Muscle of leg (tissue), 16 donors: ENCODE measurements at places on chromosomes 3 and 15. TPM values are rescaled to one million over a fixed set of nuclear protein-coding genes. Genes with fewer than 3 reads are reported as not detected.

Gene CGNL1
- 9.5 TPM for total RNA-seq

Gene C15orf62
- total RNA-seq = 0.13 TPM

Gene GPD1L
- 41.3 TPM for total RNA-seq

DNA sequence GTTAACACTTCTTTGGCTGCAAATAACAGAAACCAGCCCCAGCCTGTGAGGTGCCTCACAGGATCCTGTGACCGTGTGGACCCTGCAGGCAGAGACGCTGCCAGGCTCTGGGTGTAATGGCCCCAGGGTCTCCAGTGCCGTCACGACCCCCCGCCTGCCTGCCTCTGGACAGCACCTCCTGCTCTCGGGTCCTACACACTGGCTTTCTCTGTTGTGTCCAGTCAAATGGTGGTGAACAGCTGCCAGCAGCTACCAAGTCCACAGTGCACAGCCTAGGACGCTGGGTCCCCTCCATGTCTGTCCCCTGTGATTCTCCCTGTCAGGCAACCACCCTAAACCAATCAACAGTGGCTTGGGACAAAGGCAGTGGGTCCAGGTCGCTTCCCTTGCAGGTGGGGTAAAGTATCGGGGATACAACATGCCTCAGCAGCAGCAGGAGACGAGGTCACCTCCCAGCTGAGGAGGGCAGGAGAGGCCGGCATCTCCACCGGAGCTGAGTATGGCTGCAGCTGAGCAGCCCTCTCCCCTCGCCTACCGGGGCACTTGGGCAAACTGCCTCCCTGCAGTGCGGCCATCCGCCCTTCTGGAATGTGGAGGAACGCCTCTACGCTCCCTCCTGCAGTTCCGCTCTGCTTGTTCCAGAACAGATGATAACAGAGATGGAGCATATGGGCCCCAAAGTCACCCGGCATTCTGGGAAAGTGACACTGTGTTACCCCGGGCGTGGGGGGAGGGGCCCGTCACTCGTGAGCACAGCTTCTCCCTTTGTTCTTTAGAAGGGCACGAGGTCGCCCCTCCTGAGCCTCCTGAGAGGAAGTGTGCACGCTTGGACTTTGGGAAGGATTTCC lies 21.1 kb upstream of the SKOR1 start:
- no peak for DNase-seq

DNA sequence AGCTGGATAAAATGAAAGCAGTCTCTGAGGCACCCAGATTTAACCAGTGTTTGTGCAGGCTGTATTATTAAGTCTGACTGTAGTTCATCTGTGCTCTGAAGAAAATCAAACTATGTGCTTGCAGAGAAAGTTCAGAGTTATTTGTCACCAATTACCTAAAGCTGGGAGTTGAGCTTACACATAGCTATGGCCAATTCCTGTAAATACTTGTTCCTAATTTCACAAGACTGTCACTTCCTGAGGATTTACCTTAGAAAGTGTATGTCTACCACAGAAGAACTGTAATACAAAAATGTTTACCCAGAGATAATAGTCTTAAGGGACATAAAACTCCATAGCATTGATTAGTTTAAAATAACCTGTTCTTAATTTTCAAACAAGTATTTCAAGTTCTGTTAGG lies 628.4 kb upstream of the TGFBR2 start:
- DNase-seq = no peak

- DNase-seq = no peak
These were observed 414.5 kb upstream of the MDFIC2 start for GRCh38 chr3:70726961-70727360.

DNA sequence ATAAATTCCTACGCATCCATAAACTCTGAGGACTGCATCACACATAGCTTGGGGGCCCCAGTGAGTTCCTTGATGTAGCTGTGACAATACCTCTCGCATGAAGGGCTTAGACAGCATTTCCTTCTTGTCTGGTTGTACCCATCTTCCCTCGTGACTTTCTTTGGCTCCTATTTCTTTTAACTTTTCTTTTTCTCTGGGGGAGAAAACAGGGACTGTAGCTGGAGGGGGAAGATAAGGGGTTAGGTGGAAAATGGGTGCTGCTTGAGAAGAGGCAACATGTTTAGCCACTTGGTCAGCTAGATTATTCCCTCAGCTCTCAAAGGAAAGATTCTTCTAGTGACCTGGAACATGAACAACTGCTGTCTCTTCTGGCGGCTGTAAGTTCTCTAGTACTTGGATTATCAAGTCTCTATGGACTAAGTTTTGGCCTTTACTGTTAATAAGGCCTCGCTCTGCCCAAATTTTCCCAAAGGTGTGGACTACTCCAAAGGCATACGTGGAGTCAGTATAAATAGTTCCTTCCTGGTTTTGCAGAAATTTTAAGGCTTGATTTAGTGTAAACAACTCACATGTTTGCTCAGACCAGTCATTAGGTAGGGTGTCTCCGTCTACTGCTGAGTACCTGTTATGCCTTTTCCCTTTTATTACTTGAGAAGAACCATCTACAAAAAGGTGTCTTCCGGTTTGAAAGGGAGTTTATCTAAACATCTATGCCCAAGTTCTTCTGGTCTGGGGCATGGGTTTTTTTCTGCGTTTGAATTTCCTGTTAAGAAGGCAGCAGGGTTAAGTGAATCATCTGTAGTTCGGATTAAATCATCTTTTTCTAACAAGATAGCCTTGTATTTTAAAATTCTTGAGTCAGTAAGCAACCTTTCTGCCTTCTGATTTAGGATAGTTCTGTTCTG lies 21.0 kb upstream of the ATG7 start:
- no peak for DNase-seq

- DNase-seq = no peak
These were observed 9.0 kb upstream of the UACA start for GRCh38 chr15:70772402-70772801.

- DNase-seq = no peak
These were observed 619.8 kb upstream of the ZNF717 start for GRCh38 chr3:76405196-76405595.

DNA sequence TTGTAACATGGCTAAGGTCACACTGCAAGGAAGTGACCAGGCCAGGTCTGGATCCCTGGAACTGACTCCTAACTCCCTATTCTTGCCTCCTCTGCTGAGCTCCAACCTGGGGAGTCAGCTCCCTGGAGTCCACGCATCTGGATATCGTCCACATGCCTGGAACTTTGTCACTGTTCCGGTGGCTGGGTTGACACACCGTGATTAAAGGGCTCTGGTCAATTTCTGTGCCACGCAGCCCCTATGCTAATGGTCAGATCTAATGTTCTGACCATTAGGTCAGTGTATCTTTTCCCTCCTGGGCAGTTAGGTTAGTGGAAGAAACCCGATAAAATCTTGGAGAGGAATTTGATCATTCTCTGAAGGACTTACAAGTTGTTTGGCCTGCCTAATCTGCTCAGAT lies 1.6 kb upstream of the TPM1 start:
- DNase-seq = no peak

- DNase-seq = no peak
These were observed 23.4 kb downstream of the P2RY1 start for GRCh38 chr3:152858170-152858800.
